ENCODE measurements at places on chromosomes 11 and 22.

- no peak for DNase-seq
These were observed 37.3 kb downstream of the PARVG start for GRCh38 chr22:44218071-44218470.

- DNase-seq, result no peak
These were observed 327.6 kb upstream of the CCDC90B start for GRCh38 chr11:83613767-83614121.

- no peak for DNase-seq
These were observed 58.7 kb downstream of the ACER3 start for GRCh38 chr11:76919467-76919866.

GRCh38 chr22:36816636-36817524, at the start of gene PVALB:
Gene PVALB, minus strand, starts transcription at chr22:36817035. Its CDS starts 30 bp downstream, at chr22:36817005.
- peak; percentile 60 for DNase-seq

DNA sequence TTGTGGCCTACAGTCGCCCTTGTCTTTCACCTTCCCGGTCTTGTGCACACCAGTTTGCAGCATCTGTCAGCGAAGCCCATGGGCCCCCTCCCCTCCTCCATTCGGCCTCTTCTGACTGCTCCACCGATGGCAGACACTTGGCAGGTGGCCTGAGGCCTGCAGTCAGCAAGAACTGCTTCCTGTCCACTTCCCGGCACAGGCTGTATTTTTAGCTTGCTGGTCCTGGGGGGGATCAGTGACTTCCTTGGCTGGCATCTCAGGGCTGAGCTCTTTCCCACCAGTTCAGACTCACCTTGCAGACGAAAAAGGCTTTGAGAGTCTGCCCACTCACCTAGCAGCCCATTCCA, 106.4 kb downstream of the SYN3 start:
- no peak for DNase-seq

DNA sequence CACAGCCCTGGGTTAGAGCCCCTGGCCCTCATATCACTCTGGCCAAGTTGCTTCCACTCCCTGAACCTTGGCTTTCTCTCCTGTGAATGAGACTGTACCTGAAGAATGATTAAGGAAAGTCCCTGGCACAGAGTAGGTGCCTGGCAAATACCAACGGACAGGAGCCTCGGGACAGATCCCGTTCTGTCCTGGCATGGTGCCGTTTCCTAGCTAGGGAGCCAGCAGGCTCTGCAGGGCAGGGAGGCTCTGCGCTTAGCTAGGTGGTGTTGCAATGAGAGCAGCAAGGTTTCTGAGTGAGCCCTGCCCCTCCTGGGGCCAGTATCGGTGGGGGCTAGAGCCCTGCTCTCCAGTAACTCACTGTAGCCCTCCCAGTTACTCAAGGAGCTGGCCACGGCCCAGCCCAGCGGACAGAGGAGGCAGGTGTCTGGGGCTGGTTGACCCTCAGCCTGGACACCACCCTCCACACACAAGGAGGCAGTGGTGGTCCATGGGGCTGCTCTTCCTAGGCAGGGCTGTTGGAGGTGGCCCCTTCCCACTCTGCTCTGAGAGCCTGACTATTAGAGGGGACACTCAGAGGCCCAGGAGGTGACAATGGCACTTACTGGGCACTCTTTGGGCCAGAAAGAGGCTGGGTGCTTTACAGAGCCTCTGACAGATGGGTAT, 74.4 kb downstream of the NFAM1 start:
- no peak for DNase-seq

- no peak for DNase-seq
These were observed 44.7 kb downstream of the IRAG1 start for GRCh38 chr11:10648871-10649270.

- no peak for DNase-seq
These were observed 58.8 kb downstream of the BMAL1 start for GRCh38 chr11:13336246-13336878.

DNA sequence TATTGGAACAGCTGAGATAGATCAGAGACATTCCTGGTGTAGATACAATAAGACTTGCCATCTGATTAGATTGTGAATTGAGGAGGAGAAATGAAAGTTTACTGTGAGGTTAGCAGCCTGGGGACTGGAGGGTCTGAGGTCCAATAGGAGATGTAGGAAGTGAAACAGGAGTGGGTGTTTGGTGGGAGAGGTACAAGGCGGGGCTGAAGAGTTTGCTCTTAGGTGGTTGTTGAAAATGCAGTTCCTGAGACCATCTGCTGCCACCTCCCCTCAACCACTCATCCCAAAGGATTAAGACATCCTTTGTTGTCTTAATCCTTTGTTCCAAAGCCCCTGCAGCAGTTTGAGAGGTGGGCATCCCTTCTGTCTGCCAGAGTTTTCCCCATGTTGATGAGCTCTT, 14.8 kb downstream of the PIWIL4 start:
- no peak for DNase-seq

DNA sequence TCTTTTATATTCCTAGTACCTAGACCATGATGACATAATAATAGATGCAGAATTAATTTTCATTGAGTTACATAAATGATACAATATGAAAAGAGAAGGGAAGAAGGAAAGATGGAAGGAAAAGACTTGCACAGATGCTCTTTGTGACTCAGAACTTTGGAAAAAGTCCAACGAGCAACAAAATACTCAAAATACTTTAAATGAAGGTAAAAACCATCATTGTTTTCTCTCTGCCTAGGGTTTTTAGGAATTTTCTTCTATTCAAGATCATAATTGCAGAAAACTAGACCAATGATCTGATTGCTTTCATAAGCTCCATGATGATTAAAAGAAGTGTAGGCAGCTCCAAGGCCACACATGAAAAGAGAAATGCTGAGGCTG, 276.9 kb downstream of the KIRREL3 start:
- DNase-seq, result no peak

- no peak for DNase-seq
These were observed 39.3 kb upstream of the PTPRJ start for GRCh38 chr11:47940904-47941649.

GRCh38 chr11:103773059-103773458, 263.4 kb upstream of the DDI1 start:
- no peak for DNase-seq

DNA sequence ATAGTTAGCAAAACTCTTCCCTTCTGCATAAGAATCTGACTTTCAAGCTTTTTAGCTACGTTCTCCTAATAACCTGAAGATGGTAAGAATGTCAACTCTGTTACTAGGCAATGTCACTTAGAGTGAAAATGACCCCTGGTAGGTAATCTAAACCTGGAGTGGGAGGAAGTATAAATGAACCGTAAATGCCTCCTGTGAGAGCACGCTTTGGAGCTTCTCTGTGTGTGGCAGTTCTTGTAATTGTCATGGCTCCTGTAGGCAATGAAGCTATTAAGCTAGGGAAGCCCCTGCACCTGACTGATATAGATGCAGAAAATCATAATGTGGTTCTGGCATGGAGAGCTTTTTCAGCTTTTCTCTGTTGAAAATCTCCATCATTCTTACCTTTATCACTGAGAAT, 29.4 kb downstream of the CALCA start:
- no peak for DNase-seq
